ENCODE measurements at places on chromosomes 6 and 20. TPM values are rescaled to one million over a fixed set of nuclear protein-coding genes. Genes with fewer than 3 reads are reported as not detected.

- DNase-seq: no peak
Observed at GRCh38 chr6:100850174-100850573, 31.0 kb downstream of the ASCC3 start.

The LY6G5C gene
- total RNA-seq: 1.7 TPM

The MOG gene
- total RNA-seq: not detected

DNA sequence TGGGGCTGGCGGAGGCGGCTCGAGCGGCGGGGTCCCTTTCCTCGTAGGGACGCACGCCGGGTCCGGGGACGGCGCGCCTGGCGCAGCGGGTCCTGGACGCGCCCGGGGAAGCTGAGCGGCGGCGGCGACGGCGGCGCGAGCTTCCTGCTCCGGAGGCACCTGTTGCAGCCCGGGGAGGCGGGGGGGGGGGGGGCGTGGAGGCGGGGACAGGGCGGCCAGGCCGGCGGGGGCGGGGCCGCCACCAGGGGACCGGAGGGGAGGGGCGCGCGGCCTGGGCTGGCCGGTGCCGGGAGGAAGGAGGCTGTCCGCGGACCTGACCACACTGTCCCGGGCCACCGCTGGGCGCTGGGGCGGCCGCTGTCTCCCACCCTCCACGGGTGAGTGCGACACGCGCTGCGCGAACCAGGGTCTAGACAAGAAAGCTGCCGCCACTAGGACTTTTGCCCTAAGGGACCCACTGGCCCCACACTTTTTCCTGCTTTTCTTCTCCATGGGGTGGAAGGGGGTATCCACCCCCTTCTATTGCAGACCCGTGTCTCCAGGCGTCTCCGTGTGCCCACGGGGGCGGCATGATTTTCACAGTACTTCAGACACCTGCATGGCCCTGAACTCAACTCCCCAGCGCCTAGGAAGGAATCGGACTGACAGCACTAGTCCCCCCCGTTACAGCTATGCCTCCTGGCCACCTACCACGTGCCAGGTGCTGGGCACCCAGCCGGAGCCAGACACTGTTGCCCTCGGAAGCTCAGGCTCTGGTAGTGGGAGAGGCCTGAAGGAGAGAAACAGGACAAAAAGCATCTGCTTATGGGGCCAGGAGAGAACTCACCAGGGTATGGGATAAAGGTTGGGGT, at the start of gene NFATC2:
Gene NFATC2, minus strand, starts transcription at position 149 of the 851 bp plus-strand sequence. CDS start 220 bp downstream, outside the sequence.
- no peak for DNase-seq

- peak; percentile 52 for DNase-seq
Observed at GRCh38 chr6:143196525-143197225, 136.0 kb downstream of the AIG1 start.

DNA sequence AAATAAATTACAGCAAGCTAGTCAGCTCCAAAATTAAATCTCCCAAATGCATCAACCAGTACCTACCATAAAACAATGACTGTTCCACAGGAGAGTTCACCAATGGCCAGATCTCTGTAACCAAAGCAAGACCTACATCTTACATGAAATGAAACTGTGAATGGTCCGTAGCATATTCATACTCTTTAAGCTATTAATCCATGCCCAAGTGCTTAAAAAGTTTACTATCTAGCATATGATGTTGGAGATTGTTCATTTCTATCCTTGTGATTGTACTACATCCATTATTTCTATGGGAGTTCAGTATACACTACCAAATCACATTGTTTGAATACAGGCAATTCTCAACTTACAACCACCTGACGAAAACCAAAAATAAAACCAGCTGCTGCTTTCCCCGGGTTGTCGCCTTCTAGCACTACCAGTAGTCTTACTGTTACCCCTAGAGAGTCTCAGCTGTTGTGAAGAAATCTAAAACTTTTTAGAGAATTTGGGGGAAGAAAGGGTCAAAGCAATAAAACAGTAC, 38.0 kb downstream of the HIVEP2 start:
- no peak for DNase-seq

GRCh38 chr6:56571605-56572004, 71.1 kb downstream of the DST start:
- DNase-seq: no peak

DNA sequence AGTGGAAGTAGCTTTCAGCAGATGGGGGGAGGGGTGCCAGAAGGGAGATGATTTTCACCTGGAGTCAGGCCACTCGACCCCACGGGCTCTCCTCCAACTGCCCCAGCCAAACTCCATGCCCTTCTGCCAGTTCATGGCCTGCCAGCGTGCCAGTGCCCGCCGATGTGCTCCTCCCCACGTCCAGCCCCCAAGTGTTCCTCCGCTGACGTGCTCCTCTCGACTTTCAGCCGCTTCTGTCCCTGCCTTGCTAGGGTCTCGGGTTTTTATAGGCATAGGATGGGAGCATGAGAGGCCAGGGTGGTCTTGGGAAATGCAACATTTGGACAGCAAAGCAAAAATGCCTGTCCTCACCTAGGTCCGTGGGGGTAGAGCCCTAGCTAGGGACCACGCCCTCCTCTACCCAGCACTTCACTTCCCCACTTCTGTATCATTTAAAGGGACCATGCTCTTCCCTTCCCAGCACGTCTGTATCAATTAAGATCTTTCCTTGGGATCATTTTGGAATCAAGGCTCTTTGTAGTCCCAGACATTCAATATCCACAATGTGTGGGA, 54.4 kb downstream of the PRND start:
- no peak for DNase-seq

GRCh38 chr6:165571721-165572132, 91.3 kb downstream of the PDE10A start:
- no peak for DNase-seq

- DNase-seq: no peak
Observed at GRCh38 chr20:16005021-16005914, 568.0 kb downstream of the KIF16B start.

The OLIG3 gene
- total RNA-seq: not detected

DNA sequence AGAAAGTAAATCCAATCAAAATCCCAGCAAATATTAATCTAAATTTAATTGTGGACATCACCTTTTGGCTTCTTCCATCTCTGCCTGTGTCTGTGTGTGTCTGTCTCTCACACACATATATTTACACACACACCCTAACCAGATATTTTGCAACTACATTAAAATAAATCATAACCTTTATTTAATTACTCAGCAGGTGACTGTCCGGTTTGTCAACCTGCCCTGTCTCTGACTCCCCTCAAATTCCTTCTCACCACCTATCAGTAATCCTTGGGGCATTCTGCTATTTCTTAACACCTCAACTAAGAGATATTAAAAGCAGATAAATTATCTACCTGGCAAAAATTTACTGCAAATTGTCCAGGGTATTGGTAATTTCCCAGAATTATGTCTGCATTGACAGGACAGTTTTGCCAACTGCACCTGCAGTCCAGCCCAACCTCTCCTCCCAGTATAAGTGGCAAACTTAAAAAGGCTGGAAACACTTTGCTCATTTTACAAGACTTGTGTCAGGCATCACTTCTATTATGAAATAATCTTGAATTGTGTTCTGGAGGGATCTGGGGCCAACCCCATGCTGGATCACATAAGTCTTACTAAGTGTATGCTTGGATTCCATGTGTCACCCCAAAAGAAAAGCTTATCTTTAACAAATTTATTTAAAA, 216.1 kb downstream of the GMDS start:
- no peak for DNase-seq

- peak; percentile 2 for DNase-seq
Observed at GRCh38 chr6:47724300-47724699, 25.9 kb downstream of the ADGRF4 start.

The SULF2 gene
- 5.6 TPM for total RNA-seq

GRCh38 chr20:10510216-10510615, 75.1 kb downstream of the SLX4IP start:
- no peak for DNase-seq

The DOK5 gene
- 11.8 TPM for total RNA-seq

The ENPP1 gene
- 53.7 TPM for total RNA-seq

The ATF6B gene
- total RNA-seq: 33.3 TPM

Measured in GM23248 (cell line).